ENCODE measurements at places on chromosomes 2 and 18.

DNA sequence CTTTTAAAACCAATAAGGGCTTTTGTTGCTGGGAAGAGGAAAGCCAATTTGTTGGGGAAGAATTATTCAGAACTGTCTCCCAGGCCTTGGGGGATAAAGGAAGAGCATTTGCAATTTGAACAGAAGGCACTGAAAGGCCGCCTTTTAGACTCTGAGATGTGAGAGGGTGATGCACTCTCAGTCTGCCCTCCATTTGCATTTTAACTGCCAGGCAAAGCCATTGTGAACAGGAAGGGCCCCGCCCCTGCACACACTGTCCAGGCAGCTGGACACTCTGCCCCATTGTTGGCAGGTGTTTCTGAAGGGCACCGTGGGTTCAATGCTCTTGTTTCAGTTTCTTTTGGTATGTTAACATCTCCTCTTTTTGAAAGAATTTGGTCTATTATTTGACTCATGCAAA lies 169.5 kb upstream of the COPS8 start:
- no peak for DNase-seq

DNA sequence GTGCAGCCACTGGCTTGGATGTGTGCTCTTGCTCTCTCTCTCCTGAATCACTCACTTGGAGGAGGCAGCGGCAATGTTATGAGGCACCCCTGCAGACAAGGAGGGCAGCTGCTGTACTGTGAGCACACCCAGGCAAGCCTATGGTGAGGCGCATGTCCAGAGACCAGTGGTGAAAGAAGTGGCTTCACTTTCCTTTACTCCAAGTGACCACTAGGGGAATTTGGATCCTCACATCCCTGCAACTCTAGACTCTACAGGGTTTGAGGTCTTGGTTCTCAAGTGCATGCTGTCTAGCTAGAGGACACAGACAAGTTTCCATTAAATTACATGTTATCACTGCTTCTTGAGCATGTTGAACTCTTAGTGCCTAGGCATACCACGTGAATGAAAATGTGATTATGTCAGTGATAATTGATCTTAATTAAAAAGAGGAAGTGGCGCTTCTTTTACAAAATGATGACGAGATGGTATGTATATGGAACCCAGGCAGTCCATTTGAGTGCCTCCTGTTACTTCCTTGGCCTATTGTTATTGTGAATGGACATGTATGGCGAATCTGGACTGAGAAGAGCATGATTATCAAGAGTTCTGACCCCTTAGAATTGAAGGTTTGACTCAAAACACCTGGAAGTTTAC lies 181.0 kb upstream of the CDH2 start:
- DNase-seq, result no peak

DNA sequence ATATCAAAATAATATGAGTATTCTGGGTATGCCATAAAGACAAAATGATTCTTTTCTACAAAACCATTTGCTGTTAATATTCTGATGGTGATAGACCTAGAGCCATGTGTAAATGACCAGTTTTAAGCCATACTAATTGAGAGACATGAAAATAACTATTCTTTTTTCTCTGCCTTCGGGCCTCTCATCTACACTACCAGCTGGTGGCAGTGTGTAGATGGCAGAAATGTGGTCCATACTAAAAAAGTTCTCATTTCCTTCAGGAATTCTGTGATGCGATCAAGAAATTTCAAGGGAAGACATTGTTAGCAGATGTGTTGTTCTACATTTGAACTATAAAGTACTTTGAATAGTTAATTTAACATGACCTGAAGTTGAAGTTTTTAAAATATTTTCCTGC lies 485.2 kb downstream of the TRIB2 start:
- no peak for DNase-seq

DNA sequence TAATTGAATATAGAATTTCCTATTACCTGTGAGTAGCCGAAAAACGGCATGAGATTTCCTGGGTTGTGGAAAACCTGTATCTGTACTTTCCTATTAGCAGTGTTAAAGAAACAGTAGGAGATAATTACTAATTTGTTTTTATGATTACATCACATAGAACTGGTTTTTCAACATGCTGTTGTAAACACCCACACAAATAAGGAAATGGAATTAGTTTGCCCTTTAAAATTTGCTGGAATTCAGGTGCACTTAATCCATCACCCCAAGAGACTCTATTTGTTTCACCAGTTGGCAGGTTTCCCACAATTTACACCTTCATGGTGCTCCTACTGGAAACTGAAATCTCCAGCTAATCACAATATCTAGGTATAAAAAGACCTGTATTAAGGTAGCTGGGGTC lies 274.1 kb upstream of the SLC8A1 start:
- no peak for DNase-seq

DNA sequence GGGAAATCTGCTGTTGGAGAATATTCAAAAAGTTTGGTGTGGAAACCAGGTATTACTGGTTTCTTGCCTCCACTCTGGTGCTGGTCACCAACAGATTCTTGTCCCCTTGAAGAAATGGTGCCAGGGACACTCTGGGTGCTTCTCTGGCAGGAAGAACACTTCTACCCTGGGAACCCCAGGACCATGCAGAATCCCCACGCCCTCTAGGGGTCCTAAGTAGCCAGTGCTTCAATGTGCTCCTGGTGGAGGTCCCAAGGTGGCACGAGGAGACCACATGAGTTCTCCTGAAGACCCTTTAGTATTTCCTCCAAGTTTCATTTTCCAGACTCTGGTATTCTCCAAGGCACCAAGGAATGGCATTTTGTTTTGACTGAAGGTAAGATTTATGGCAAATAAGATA lies 380.6 kb downstream of the TSN start:
- no peak for DNase-seq

- DNase-seq, result no peak
These were observed 72.4 kb upstream of the CCDC150 start for GRCh38 chr2:196566961-196567666.

- no peak for DNase-seq
These were observed 191.2 kb upstream of the LRRTM4 start for GRCh38 chr2:77713412-77713811.
